Stomach (tissue), 19 donors: ENCODE measurements at places on chromosomes 2 and 18. TPM values are rescaled to one million over a fixed set of nuclear protein-coding genes. Genes with fewer than 3 reads are reported as not detected.

GRCh38 chr18:26642440-26643348 lies 94.3 kb upstream of the KCTD1 start:
- no peaks in the 10 kb centered on the region for H3K36me3 ChIP-seq
- DNase-seq = no peak

- DNase-seq = peak; percentile 29
- peaks cover 62% of the 10 kb centered on the region for H3K4me1 ChIP-seq
- H3K4me3 ChIP-seq = peak overlapping the region; percentile 41
- no peaks in the 10 kb centered on the region for H3K36me3 ChIP-seq
Measured at GRCh38 chr2:55134316-55134706, 84.1 kb upstream of the RTN4 start.

GRCh38 chr2:38201784-38202183 lies 125.8 kb upstream of the CYP1B1 start:
- H3K27ac ChIP-seq = peak overlapping the region; percentile 44
- no peaks in the 10 kb centered on the region for H3K27me3 ChIP-seq
- H3K4me1 ChIP-seq = no peaks in the 10 kb centered on the region
- no peak overlapping the region for H3K4me3 ChIP-seq

Gene CPLX4
- not detected for polyA plus RNA-seq

Gene VWA3B
- polyA plus RNA-seq = 0.46 TPM

Gene ST6GAL2
- 0.12 TPM for polyA plus RNA-seq

Gene C2orf80
- not detected for polyA plus RNA-seq
